ENCODE measurements at places on chromosomes 2 and 18.

DNA sequence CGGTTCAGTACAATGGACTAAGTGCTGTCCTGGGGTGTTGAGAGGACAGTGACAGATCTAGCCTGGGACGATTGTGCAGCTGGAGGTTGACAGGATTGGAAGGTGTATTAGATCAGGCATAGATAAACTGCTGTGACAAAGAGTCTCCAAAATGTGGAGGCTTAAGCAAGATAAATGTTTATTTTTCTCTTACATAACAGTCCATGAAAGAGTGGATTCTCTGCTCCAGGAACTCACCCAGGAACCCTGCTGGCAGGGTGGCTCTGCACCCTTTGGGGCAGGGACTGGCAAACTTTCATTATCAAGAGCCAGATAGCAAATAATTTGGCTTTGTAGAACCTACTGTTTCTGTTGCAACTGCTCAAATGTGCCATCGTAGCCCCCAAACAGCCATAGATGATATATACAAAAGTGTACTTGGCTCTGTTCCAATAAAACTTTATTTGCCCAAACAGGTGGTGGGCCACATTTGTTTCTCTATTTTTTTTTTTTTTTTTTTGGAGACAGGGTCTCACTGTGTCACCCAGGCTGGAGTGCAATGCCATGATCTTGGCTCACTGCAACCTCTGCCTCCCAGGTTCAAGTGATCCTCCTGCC is 9.7 kb downstream of the HRH4 start:
- DNase-seq = no peak

- DNase-seq = no peak
Observed at GRCh38 chr2:191266201-191266600, 21.0 kb downstream of the MYO1B start.

DNA sequence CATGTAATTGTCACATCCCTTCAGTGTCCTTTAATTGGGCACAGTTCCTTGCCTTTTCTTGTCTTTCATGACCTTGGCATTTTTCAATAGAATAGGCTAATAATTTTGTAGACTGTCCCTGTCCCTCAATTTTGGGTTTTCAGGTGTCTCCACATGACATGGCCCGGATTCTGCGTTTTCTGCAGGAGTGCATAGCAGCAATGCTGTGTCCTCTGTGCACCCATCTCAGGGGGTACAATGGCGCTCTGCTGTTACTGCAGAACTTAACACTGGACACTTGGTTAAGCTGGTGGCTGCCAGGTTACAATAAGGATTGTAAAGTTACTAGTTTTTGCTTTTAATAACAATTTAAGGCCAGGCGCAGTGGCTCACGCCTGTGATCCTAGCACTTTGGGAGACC is 51.3 kb downstream of the INPP5D start:
- DNase-seq = no peak

DNA sequence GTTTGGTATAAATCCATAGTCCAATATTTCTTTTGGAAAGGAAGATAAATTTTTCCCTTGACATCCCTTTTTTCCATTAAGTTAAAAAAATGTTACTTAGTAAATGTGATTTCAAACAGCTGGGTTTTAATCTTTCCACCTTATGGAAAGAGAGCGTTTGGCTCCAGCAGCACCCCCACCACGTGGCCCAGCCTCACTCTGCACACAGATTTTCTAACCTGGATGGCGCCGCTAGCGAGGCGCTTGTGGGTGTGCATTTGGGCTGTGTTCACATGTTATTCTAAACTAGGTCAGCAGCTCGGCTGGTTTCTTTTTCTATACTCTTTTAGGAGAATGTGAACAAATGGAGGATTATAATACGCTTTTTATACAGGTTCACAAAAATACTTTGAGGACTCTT is 218.0 kb downstream of the LDLRAD4 start:
- DNase-seq = no peak

DNA sequence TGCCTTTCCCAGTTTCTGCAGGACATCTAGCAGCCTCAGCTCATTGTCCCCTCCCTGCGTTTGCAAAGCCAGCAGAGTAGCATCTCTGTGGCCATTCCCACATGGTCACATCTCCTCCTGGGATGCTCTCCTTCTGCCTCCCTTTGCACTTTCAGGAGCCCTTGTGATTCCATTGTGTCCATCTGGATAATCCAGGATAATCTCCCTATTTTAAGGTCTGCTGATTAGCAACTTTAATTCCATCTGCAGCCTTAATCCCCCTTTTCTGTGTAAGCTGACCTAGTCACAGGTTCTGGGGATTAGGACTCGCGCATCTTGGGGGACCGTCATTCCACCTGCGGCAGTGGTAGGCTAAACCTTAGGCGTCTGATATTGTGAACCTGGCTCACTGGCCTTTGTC is 70.7 kb downstream of the NEDD4L start:
- DNase-seq = no peak

DNA sequence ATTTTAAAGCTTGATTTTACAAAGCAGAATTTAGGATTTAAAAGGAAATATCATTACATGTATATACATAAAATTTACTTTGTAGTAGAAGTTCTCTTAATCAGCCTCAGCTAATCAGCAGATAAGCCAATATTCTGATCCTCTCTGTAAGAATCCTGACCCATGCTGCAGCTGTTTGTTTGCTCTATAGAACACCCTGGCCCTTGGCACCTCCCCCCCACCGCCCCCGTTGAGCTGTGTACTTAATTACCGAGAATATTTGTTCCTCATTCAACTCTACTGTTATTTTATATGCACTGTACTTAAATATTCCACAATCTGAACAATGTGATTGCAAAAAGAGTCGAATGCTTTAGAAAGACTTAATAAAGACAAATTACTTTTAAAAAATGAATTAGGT is 98.0 kb downstream of the EVA1A start:
- no peak for DNase-seq

DNA sequence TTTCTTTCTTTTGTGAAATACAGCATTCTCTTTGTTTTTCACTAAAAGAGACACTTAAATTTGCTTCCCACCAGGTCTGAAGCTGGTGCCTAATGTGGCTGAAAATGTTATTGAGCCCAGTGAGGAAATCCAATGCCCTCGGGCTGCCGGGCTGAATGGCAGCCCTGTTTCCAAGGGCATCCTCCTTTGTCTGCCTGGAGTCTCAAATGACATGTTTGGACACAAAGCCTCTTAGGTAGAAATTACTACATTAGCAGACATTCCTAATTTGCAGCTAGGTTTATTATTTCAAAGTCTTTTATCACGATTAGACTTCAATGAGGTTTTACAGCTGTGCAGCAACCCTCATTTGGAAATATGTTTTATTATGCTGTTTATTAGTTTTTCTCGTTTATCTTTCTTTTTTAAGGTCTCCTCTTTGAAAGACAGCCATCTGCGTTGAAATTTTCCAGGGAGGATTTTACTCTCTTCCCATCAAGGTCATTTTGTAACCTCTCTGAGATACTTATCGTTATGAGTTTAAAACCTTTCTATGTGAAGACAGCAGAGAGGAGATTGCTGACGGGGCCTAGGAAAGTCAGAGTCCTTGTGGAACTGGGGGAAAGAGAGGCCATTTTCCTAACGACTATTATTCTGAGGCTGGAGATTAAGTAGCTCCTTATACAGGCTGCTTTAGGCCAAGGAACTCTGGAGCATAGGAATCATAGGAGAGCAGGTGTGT is 59.0 kb upstream of the ZNF532 start:
- DNase-seq = no peak

GRCh38 chr2:235699576-235699975 is 205.7 kb downstream of the AGAP1 start:
- DNase-seq = no peak

GRCh38 chr2:37775908-37776250 is 104.4 kb upstream of the CDC42EP3 start:
- DNase-seq = no peak

Data from suppressor macrophage treated with lipopolysaccharide for 4 hours (primary cell).